Stomach (tissue), 19 donors: ENCODE measurements at places on chromosomes 6 and 20. TPM values are rescaled to one million over a fixed set of nuclear protein-coding genes. Genes with fewer than 3 reads are reported as not detected.
A peak's percentile ranks its signal among the peaks of the same experiment; 100 is the strongest.

Gene TPBG
- 5.3 TPM for total RNA-seq

- peaks cover 12% of the 10 kb centered on the region for H3K4me1 ChIP-seq
- H3K36me3 ChIP-seq = no peaks in the 10 kb centered on the region
- no peak overlapping the region for H3K27ac ChIP-seq
- peaks cover 4% of the 10 kb centered on the region for H3K27me3 ChIP-seq
Measured at GRCh38 chr20:11687546-11688292, 230.0 kb upstream of the BTBD3 start.

GRCh38 chr20:37314617-37315016 is 25.2 kb downstream of the MANBAL start:
- no peaks in the 10 kb centered on the region for H3K27me3 ChIP-seq
- peak overlapping the region; percentile 87 for H3K27ac ChIP-seq
- peaks cover 8% of the 10 kb centered on the region for H3K36me3 ChIP-seq
- H3K4me3 ChIP-seq = no peak overlapping the region

Gene NRSN1
- total RNA-seq = 1.1 TPM

- H3K27ac ChIP-seq = no peak overlapping the region
- peaks cover 24% of the 10 kb centered on the region for H3K4me1 ChIP-seq
- H3K27me3 ChIP-seq = no peaks in the 10 kb centered on the region
- DNase-seq = no peak
- H3K4me3 ChIP-seq = no peak overlapping the region
Measured at GRCh38 chr6:133644892-133645619, 243.9 kb upstream of the TCF21 start.

Gene ADGRF4
- not detected for total RNA-seq

DNA sequence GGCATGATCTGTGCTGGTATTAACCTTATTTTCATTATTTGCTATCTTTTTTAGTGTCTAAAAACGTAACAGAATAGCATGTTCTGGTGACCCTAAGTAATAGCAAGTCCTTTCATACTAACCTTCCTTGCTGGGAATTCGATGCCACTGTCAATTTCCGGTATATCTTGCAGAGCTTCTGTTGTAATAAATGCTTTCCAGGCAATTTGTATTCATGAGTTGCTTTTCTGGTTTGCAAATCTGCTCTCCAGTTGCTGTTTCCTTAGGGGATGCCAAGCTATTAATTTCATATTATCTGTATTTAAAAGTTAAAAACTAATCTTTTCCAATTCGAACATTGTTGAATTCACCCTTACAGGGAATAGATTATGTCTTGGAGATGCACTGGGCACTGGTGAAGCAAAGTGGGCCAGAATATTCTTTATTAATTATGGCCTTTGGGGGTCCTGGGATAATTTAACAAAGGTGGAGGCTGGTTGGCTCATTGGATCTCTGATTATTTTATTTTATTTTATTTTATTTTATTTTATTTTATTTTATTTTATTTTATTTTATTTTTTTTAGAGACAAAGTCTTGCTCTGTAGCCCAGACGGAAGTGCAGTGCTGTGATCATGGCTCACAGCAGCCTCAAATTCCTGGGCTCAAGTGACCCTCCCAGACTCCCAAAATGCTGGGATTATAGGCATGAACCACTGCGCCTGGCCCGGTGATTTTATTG is 123.6 kb upstream of the GLP1R start:
- no peaks in the 10 kb centered on the region for H3K36me3 ChIP-seq
- no peak for DNase-seq
- no peaks in the 10 kb centered on the region for H3K4me1 ChIP-seq
- H3K27me3 ChIP-seq = peaks cover 13% of the 10 kb centered on the region
- H3K27ac ChIP-seq = no peak overlapping the region
- H3K4me3 ChIP-seq = no peak overlapping the region

DNA sequence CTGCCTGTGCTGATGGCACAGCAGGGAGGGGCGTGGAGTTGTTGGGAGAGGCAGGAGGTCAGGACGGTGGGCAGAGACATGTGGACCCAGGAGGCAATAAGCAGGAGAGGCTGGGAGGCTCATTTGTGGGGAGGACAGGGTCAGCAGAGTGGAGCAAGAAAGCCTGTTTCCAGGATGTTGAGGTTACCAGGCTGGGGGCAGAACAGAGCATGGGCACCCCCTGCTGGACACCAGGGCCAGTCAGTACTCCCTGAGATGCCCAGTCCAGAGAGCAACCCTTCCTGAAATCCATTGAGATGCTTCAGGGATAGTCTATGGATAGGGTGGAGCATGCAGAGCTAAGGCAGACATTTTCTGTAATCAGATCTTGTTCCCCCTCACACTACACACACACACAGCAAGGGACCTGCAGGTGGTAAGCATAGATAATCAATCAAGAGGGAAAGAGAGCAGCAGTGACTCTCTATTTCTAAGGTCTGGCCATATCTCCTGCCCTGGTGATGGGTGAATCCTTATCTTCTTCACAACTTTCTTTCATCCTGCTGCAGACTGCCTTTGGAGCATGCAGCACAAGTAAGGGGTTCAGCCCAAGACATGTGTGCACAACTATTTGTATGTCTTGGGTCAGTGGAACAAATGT is 41.7 kb downstream of the MOCS1 start:
- H3K27ac ChIP-seq = no peak overlapping the region
- no peak overlapping the region for H3K4me3 ChIP-seq
- DNase-seq = peak; percentile 88
- peaks cover 15% of the 10 kb centered on the region for H3K36me3 ChIP-seq
- no peaks in the 10 kb centered on the region for H3K27me3 ChIP-seq

Gene LIN28B
- total RNA-seq = not detected

- no peaks in the 10 kb centered on the region for H3K4me1 ChIP-seq
- H3K27me3 ChIP-seq = no peaks in the 10 kb centered on the region
- H3K27ac ChIP-seq = no peak overlapping the region
- no peak overlapping the region for H3K4me3 ChIP-seq
Measured at GRCh38 chr6:115945812-115946211, 114.9 kb downstream of the FRK start.

Gene MAP7
- 6.7 TPM for total RNA-seq

DNA sequence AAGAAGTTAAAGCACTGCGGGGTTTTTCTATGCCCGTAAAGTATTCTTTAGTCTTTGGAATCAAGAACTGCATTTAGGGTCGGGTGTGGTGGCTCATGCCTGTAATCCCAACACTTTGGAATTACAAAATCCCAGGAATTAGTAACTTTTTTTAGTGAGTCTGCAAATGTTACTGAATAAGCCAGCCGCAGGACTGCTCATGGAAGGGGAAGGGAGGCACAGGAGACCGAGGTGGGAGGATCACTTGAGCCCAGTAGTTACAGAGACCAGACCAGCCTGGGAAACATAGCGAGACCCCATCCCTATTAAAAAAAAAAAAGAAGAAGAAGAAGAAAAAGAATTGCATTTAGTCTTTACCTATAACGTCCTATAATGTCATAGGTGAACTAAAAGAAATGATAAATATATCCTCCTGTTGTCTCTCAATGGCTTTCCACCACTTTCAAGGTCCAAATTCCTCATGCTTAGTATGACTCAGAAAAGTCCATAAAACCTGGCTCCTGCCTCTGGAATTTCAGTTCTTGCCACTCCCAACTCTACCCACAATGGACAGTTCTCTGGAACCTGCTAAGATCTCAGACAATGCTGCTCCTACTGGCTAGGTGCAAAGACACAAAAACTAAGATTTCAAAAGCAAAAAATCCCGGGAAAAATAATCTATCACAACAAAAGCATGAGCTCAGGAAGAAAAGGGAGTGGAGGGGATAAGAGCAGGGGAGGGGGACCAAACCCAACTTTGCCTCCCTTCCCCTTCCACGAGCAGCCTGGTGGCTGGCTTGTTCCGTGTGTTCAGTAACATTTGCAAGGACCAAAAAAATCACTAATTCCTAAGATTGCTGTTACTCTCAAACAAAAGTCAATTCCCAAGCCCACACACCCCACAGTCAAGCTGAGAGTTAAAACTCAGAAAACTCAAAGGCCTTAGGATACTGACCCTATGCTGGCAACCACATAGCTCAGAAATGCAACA is 39.0 kb downstream of the B4GALT5 start:
- H3K4me3 ChIP-seq = no peak overlapping the region
- H3K27me3 ChIP-seq = no peaks in the 10 kb centered on the region

Gene TMEM170B
- 1.2 TPM for total RNA-seq

GRCh38 chr20:47309806-47310426 is 46.6 kb downstream of the ZMYND8 start:
- peak; percentile 60 for DNase-seq
- H3K27me3 ChIP-seq = no peaks in the 10 kb centered on the region
- H3K4me1 ChIP-seq = peaks cover 91% of the 10 kb centered on the region
- peaks cover 60% of the 10 kb centered on the region for H3K36me3 ChIP-seq
- H3K27ac ChIP-seq = peak overlapping the region; percentile 6

Gene TCP11
- not detected for total RNA-seq

DNA sequence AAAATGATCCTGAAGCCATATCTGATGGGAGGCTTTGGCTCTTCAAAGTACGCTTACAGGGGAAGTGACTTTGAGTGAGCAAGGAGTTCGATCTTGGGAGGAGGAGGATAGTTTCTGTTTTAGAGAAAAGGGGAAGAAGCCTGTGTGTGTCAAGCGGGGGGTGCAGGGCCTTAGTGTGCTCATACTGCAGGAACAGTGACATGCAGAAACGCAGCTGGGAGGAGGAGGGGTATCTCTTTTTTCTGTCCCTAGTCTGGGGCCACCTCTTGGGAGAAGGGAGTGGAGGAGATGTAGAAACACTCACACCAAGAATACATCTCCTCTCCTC is 19.8 kb downstream of the SIRPD start:
- H3K36me3 ChIP-seq = no peaks in the 10 kb centered on the region
- H3K27ac ChIP-seq = peak overlapping the region; percentile 29
- peaks cover 9% of the 10 kb centered on the region for H3K27me3 ChIP-seq
- no peaks in the 10 kb centered on the region for H3K4me1 ChIP-seq

- peaks cover 22% of the 10 kb centered on the region for H3K4me1 ChIP-seq
- no peaks in the 10 kb centered on the region for H3K36me3 ChIP-seq
- no peak overlapping the region for H3K4me3 ChIP-seq
- DNase-seq = peak; percentile 42
- no peaks in the 10 kb centered on the region for H3K27me3 ChIP-seq
Measured at GRCh38 chr20:48761023-48761785, 66.6 kb downstream of the PREX1 start.

GRCh38 chr6:89481695-89482094 is 48.7 kb downstream of the ANKRD6 start:
- no peak overlapping the region for H3K27ac ChIP-seq
- H3K4me3 ChIP-seq = no peak overlapping the region
- no peaks in the 10 kb centered on the region for H3K27me3 ChIP-seq

DNA sequence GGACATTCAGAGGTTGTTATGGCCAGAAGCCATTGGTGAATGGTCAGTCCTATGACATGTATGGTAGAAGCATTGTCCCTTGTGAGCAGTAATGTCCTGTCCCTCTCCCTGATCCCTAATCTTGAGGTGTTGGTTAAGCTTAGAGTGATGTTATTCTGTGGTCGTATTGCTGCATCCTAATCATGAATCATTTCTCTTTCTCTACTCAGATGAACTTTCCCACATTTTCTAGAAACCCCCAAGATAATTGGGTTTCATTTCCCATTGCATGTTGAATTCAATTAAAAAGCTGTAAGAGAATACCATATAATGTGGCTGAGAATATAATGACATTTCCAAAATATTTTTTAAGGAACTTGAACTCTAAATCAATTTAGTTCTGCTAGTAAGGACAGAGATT is 175.1 kb downstream of the PLCB4 start:
- no peak for DNase-seq
- no peak overlapping the region for H3K27ac ChIP-seq
- peaks cover 10% of the 10 kb centered on the region for H3K4me1 ChIP-seq
- H3K36me3 ChIP-seq = no peaks in the 10 kb centered on the region

DNA sequence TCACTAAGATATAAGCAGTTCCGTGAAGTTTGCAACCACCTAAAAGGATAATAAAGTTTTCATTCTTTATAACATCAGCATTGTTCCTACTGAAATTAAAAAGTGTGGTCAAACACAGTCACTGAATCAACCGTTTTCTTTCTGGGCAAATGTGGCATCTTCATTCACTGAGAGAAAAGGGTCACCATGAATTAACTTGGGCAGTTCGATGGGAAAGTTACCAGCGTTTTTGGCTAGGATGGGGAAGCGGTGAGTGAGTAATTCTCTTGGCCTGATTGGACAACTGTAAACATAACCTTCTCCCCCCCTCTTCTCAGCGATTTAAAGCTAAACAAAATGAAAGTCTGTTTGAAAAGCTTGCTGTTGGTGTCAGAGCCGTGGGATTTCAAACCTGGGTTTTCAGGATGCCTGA is 181.8 kb downstream of the SASH1 start:
- peak overlapping the region; percentile 17 for H3K4me3 ChIP-seq
- no peak for DNase-seq
- peaks cover 15% of the 10 kb centered on the region for H3K4me1 ChIP-seq
- peaks cover 18% of the 10 kb centered on the region for H3K36me3 ChIP-seq
- H3K27ac ChIP-seq = peak overlapping the region; percentile 78

Gene NCOA5
- 7.6 TPM for total RNA-seq

Gene PTGIS
- 24.8 TPM for total RNA-seq

DNA sequence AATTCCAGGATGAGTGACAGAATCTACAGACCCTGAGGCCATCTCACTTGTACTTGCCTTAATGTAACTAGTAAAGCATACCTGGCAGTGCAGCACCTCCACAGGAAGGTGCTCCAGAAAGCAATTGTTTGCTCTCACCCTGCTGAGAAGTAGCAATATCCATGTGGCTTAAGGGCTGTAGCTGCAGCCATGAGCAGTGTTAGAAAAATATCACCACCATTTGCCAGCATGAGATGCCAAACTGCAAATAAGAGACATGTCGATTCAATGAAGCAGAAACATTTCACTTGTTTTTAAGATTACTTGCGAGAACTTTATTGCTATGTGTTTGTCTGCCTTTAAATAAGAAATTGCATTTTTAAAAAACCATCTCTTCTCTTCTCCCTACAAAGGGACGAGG is 151.5 kb downstream of the PRL start:
- H3K27ac ChIP-seq = no peak overlapping the region
- H3K27me3 ChIP-seq = no peaks in the 10 kb centered on the region
- no peak overlapping the region for H3K4me3 ChIP-seq
- no peak for DNase-seq
- peaks cover 51% of the 10 kb centered on the region for H3K4me1 ChIP-seq
- no peaks in the 10 kb centered on the region for H3K36me3 ChIP-seq

DNA sequence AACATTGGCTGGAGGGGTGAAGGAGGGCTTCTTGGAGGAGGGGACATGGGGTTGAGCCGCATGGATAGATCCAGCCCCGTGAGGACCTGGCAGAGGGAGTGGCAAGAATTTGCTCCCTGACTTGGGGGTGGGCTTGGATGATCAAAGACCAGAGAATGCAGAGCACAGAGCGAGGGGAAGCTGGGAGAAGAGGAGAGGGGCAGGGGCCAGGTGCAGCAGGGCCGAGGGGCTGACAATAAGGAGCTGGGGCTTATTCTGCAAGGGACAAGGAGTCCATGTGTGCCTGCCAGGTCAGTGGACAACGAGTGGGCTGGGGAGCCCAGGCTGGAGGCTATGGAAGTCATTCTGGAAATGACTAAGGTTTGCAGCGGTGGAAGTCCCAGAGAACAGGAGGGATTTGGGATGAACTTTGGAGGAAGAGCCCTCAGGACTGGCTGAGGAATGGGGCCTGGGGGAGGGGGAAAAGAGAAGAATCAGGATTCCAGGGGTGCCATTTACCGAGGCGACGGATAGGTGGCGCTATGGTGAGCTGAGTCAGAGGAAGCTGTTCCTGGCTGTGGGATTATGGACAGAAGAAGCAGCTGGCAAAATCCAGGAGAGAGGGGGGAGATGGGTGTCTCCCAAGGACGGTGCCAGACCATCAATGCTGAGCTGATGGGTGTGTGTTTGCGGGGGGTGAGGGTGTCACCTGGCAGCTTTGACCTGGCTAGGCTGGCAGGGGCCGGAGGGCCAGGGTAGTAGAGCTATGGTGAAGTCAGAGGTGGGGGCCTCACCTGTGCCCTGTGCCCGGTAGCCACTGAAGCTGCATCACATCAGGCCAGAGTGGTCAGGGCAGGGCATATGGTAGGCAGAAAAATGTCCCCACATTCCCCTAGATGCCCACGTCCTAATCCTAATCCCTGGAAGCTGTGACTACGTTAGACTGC is 7.8 kb downstream of the KCNG1 start:
- peaks cover 7% of the 10 kb centered on the region for H3K27me3 ChIP-seq
- DNase-seq = peak; percentile 35
- no peaks in the 10 kb centered on the region for H3K36me3 ChIP-seq
- H3K4me1 ChIP-seq = no peaks in the 10 kb centered on the region
- H3K4me3 ChIP-seq = no peak overlapping the region
